ENCODE measurements at places on chromosomes 4 and X.

GRCh38 chrX:11381464-11381863, 88.3 kb downstream of the AMELX start:
- peak; percentile 37 for DNase-seq

DNA sequence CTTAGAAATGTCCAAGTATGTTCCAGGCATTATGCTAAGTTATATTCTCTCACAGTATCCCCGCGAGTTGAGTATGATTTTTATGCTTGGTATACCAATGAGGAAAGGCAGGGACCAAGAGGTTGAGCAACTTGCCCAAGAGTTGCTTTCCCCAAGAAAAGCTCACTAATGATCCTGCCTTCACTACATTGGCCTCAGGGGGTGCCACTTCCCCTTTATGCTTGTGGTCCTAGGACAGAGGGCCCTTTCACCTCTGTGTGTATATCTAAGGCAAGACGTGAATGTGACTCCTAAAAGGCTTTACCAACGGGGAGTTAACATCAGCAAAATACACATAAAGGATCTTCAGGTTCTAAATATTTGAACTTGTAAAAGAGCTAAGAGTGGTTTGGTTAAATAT, 164.4 kb upstream of the CPEB2 start:
- no peak for DNase-seq

DNA sequence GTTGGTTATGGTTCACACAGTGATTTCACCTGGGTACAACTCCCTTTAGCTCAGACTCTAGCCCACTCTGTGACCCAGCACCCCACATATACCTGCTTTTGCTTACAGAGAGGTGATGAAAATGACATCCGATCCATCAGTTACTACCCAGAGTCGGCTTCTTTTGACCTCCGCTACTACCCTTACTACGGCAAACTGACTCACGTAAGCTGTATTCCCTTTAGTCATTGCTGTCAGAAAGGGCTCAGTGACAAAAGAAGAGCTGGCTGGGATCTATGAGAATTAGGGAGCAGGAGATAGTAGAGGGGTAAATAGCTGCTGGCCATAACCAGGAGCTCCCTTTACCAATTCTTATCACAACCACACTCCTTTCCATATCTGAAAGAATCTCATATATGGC, 16.7 kb downstream of the ATP1B4 start:
- no peak for DNase-seq

DNA sequence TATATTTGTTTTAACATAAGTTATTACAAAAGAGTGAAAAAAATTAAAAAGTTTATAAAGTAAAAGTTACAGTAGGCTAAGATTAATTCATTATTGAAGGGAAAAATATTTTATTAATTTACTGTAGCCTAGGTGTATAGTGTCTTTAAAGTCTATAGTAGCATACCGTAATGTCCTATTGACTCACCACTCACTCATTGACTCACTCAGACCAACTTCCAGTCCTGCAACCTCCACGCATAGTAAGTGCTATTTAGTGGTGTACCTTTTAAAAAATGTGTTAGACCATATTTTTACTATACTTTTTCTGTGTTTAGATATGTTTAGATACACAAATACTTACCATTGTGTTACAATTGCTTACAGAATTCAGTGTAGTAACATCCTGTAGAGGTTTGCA, 841.1 kb downstream of the CENPC start:
- DNase-seq: no peak

DNA sequence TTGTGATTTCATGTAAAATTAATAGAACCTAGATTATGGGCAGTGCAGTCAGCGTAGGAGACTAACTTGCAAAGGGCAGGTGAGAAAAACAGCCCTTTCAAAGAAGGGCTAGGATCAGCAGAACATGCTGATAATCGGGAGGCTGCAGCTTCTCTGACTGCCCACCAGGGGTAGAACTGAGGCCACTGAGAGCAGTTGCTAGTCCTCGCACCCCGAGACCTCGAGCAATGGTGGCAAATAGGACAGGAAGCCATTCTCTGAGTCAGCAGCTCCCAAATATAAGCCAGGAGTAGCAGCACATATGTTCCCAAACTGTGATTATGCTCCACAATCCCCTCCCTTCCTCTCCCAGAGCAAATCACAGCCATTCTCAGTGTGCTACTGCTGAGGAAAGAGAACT, 186.5 kb downstream of the MSL3 start:
- peak; percentile 21 for DNase-seq

GRCh38 chr4:88207171-88207570, 48.7 kb upstream of the ABCG2 start:
- DNase-seq: no peak

GRCh38 chrX:148540671-148541583, 40.5 kb downstream of the AFF2 start:
- no peak for DNase-seq

GRCh38 chr4:98466868-98467599, 191.4 kb downstream of the TSPAN5 start:
- no peak for DNase-seq

- no peak for DNase-seq
Observed at GRCh38 chrX:38627683-38628082, 66.3 kb downstream of the TSPAN7 start.

DNA sequence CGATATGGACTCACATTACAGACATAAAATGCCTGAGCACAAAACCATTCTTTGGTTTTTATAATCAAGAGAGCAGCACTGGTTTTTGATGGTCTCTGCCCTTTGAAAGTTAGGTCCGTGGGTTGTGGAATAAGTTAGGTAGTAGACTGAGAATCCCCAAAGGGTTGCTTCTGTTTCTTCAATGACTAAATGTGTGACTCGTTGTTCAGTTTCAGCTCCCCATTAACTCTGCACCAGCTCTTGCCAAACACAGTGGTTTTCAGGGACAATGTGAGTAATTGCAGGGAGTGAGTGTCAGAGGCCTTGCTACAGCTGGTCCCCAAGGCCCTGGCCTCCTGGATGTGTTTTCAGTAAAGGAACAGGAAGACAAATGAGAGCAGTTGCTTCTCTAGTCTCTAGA, 24.8 kb downstream of the SMIM20 start:
- no peak for DNase-seq

- DNase-seq: no peak
Observed at GRCh38 chr4:38683276-38683675, 19.3 kb downstream of the KLF3 start.

GRCh38 chrX:105314458-105314857, 94.0 kb upstream of the TEX13A start:
- no peak for DNase-seq

- no peak for DNase-seq
Observed at GRCh38 chrX:44344687-44345086, 1.2 kb upstream of the EFHC2 start.

- no peak for DNase-seq
Observed at GRCh38 chrX:150201391-150201790, 161.7 kb upstream of the MAMLD1 start.

DNA sequence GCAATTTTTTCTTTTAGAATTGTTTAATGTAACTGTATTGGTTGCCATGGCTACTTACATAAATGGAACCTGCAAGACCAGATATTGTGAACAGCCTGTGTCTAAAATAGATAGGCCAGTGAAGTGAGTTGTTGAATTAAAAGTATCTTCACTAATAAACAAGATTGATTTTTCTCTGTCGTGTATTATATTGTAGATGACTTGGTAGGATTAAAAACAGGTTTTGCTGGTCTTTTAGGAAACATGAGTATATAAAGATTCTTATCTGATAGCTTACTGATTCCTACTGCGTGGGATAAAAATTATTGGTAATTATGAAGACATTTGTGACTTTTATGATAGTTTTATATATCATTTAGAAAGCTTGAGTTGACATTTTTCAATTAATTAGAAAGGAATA, 162.1 kb downstream of the KDM6A start:
- DNase-seq: no peak

- no peak for DNase-seq
Observed at GRCh38 chrX:147958291-147958690, 22.8 kb upstream of the FMR1NB start.

GRCh38 chr4:138788857-138789256, 226.7 kb upstream of the NOCT start:
- DNase-seq: no peak

GRCh38 chr4:113534711-113535110, 226.8 kb downstream of the CAMK2D start:
- DNase-seq: no peak

DNA sequence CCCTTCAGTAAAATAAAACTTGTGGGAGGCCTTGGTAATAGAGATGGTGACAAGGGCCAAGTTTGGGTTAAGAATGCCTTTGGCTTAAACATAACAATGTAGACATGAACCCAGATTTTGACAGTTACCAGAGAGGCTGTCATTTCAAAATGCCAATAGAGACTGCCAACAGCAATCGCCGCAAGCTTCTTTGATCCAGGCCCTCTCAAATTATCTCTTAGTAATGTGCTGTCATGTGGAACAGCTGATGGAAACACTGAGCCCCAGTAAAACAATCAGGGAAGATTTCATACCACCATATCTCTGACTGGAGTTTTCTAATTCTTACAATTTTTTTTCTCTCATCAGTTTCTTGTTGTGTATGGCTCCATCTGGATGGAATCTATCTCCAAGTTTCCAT, 80.5 kb downstream of the ZNF330 start:
- no peak for DNase-seq

- DNase-seq: no peak
Observed at GRCh38 chr4:48683784-48684666, 96.1 kb downstream of the FRYL start.

- DNase-seq: peak; percentile 14
Observed at GRCh38 chr4:89674876-89675459, 162.0 kb downstream of the SNCA start.

DNA sequence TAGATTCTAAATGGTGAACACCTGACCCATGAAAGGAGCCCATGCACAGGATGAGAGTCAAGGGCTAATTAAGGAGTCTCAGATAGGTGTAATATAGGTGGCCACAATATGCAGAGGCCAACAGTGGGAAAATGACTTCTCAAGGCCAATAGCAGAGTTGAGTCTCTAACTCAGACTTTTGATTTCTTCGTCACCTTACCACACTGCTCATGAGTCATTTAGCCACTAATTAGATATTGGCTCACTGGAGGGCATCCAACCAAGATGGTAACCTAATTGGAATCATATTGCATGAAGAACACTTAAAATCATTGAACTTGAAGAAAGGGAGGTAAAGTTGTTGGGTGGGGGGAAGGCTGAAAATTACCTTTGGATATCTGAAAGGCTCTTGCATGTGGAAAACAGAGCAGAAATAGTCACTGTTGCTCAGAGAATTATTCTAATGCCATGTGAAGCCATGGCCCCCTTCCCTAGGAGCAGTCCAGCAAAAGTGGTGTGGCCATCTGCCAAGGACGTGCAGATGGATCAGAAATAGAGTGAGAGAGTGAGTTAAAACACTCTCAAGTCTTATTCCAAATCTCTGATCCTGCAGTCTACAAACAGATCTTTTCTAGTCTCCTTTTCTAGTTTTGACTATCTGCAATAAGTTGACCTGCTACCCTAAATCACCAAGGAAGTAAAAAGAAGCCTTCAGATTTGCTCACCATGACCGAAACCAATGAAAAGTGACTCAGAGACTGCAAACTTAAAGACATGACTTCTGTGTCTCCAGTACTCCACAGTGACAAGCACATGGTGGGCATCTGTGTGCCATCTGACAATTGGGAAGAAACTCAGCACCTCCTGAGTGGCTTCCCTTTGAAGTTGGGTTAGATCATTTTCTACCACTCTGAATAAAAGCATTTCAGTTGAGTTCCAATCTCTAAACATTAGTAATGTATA, 93.9 kb upstream of the C1QTNF7 start:
- no peak for DNase-seq

DNA sequence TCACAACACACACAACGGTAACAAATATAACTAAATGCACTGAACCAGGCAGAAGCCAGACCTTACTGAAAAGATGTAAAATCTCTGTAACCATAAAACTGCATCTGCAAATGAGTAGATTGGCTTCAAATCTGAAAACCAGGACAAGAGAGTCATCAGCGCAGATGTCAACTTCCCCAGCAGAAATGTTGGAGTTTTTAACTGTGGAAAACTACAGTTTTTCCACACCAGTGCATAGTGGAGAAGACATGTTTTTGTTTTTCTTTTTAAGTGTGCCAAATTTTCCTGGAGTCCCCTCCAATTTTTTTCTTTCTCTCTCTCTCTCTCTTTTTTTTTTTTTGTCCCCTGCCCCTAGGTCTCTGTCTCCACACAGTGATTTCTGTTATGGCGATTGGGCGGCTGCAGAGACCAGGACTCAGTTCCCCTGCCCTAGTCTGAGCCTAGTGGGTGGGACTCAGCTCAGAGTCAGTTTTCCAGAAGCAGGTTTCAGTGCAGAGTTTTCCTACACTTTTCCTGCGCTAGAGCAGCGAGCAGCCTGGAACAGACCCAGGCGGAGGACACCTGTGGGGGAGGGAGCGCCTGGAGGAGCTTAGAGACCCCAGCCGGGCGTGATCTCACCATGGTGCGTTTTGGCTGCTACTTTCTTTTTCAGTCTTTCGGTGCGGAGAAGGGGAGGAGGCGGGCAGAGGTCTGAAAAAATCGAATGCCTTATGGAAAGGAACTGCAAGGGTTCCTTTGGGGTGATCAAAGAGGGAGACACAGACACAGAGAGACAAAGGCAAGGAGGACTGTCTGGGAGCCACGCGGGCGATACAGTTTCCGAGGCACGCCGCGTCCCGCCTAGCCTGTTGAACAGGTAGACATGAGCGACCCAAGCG, at the start of gene GUCY1A1:
Gene GUCY1A1, plus strand, starts transcription at position 505 of the 878 bp plus-strand sequence. CDS start 30,020 bp downstream, outside the sequence.
- DNase-seq: peak; percentile 30

DNA sequence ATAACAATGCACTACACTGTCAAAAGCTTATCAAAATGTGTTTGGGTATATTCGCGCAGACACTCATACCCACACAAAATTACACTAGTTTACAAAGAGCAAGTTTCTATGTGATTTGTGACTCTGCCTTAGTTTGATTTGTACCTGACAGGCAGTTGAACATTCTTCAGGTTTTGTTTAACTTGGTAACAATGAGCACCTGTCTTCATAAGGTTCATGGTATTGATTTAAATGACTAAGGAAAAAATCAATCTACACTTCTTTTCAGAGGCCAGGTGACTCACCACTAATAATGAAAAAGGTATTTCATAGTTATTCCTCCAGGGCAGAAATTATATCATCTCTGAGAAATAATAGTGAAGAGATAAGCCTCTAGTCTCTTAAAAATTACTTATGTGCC, 1114.6 kb upstream of the AGA start:
- no peak for DNase-seq

GRCh38 chrX:45824471-45824870, 623.8 kb upstream of the DIPK2B start:
- DNase-seq: no peak

- DNase-seq: no peak
Observed at GRCh38 chr4:127498366-127498765, 134.4 kb upstream of the INTU start.
